ENCODE measurements at places on chromosomes 4 and X. TPM values are rescaled to one million over a fixed set of nuclear protein-coding genes. Genes with fewer than 3 reads are reported as not detected.

DNA sequence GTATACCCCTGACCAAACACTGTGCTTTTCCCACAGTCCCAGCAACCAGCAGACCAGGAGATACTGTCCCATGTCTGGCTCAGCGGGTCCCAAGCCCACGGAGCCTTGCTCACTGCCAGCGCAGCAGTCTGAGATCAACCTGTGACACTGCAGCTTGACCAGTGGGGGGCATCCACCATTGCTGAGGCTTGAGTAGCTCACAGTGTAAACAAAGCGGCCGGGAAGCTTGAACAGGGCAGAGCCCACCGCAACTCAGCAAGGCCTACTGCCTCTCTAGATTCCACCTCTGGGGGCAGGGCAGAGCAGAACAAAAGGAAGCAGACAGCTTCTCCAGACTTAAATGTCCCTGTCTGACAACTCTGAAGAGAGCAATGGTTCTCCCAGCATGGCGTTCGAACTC lies 58.1 kb downstream of the SLC10A6 start:
- peak; percentile 3 for DNase-seq

- DNase-seq, result no peak
Observed at GRCh38 chr4:25410820-25411529, 33.9 kb downstream of the ANAPC4 start.

DNA sequence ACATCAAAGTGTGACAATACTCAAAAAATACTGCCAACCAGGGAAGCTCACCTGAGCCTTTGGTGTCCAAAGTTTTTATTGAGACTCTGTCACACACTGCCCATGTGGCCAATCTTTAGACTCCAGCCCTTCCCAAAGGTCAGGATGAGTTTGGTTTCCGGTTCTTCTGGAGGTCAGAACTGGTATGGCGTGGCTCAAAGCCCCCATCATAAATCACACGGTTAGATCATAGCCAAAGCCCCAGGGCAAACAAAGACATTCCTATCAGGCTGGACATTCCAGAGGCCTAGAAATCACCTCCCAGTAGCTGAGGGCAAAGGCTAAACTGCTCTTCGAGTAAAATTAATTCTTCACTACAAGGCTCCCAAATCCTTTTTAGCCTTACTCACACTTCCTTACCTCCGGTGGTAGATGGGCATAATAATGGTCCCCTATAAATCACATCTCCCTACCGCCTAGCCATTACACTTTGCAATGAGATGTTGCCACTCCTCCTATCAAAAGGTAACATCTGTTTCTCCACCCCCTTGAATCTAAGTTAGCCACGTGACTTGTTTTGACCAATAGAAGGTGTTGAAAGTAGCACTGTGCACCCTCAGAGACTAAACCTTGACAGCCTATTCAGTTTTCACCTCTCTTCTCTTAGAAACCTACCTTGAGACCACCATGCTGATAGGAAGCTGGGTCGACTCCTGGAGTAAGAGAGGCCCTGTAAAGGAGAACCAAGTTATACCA lies 137.8 kb upstream of the DUSP21 start:
- peak; percentile 0 for DNase-seq

- DNase-seq, result peak; percentile 16
Observed at GRCh38 chrX:139203651-139204570, 326.6 kb upstream of the F9 start.

DNA sequence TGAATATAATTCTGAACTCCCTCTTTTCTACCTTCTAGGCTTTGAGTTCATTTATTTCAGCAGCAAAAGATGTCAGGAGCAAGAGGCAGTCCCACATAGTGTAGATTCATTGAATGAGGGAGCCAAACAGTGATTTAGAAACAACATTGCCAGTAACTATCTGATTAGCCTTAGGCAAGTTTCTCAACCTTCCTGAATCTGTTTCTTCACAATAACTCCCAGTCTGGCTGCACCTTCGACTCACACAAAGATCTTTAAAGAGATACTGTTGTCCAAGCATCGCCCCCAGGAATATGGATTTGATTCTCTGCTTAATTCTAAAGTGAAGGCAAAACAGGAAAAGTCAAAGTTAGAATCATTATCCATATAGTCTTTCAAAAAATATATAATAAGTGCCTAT lies 1026.2 kb downstream of the DMD start:
- no peak for DNase-seq

Gene DTHD1
- not detected for total RNA-seq
